ENCODE measurements at places on chromosomes 1 and 21. TPM values are rescaled to one million over a fixed set of nuclear protein-coding genes. Genes with fewer than 3 reads are reported as not detected.

Gene ERMAP
- 30.5 TPM for polyA plus RNA-seq

GRCh38 chr1:26697431-26697977, 1.7 kb downstream of the ARID1A start:
- no peak for DNase-seq

- peak; percentile 79 for DNase-seq
Observed at GRCh38 chr1:27598902-27599528, 4.9 kb downstream of the AHDC1 start.

- DNase-seq = no peak
Observed at GRCh38 chr1:76840278-76840677, 27.0 kb upstream of the ST6GALNAC5 start.

Gene ARHGEF16
- polyA plus RNA-seq = 9.2 TPM

DNA sequence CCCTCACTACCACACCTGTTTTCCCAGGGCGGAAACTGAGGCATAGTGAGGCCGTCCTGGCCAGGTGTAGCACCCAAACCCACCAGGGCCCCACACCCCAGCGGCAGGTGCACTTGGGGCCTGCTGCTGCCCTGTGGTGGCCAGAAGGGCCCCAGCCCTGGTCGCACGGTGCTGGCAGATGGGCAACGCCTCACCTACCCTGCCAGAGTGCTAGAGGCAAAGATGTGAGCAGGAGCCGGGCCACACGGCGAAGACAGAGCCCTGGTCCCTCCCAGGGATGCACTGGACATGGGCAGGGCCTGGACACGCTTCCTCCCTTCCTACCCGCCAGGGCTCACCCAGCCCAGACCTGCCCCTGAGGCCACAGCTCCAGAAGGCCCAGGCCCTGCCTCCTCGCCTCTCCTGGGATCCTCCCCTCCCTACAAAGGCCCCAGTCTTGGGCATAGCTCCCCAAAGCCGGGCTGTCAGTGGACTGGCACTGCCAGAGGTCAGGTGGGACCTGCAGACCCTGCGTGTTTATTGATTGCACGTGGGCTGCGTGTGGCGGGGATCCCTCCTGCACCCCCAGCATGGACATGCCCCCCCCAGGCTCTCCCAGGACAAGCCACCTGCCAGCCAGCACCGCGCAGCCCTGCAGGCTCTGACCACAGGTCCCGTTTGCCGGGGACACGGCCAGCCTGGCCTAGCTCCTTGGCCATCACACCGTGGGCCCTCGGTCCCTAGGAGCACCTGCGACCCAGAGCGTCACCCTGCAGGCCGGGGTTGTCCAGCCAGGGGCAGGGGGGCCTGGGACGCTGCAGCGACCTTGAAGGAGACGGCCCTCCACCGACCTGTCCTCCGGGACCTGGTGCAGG, 44.1 kb downstream of the MEGF6 start:
- DNase-seq = no peak
